Naive B cell (primary cell): ENCODE measurements at places on chromosomes 11 and 22. TPM values are rescaled to one million over a fixed set of nuclear protein-coding genes. Genes with fewer than 3 reads are reported as not detected.

DNA sequence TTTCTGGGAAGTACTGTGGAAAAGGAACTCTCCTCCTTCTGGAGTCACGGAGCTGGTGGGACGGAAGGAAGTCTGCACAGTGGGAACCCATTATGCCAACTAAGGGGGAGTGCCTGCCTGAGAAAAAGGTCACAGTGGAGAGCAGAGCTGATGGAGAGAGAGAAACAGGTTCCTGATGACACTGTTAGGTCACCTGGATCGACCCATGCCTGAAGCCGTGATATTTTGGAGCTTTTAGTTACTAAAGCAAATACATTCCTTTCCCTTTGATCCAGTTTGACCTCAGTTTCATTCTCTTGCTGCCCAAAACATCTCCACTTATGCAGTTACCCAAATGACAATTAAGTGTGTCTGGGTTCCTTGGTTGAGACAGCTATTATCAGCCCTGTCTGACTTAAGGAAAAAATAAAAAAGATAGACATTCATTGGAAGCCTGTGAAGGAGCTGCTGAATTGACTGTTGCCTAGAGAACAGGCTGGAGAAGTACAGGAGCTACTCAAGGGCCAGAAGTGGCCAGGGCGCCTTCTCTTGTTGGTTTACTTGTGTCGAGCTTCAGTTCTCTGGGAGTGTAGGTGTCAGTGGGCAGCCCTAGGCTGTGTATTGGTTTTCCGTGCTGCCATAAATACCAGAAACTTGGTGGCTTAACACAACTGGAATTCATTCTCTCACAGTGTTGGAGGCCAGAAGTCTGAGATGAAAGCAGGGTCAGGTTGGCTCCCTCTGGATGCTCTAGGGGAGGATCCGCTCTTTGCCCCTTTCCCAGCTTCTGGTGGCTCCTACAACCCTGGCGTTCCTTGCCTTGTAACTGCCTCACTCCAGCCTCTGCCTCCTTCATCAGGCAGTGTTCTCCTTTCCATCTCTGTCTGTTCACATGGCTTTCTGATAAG, 13.6 kb downstream of the MRGPRD start:
- DNase-seq, result no peak

DNA sequence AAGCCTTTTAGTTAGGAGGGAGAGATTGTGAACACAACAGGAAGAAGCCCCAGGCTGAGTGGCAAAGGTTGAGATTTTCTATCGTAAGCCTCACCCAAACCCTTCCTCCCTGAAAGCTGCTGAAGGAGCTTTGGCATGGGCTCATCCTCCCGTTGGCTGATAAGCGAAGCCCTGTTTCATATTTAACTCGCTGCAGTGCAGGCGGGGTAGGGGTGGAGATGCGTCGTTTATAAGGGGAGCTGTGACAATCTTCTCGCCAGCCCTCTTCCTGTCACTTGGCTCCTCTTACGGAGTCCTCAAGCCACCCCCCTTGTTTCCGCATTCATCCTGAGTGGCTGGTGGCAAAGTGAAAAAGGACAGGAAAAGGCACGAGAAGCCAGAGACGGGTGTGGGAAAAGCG, 137.0 kb downstream of the OR4C45 start:
- no peak for DNase-seq

GRCh38 chr11:1157645-1158591, at the start of gene MUC5AC:
Gene MUC5AC, plus strand, starts transcription at chr11:1157953. Its CDS starts 47 bp downstream, at chr11:1158000.
- no peak for DNase-seq

DNA sequence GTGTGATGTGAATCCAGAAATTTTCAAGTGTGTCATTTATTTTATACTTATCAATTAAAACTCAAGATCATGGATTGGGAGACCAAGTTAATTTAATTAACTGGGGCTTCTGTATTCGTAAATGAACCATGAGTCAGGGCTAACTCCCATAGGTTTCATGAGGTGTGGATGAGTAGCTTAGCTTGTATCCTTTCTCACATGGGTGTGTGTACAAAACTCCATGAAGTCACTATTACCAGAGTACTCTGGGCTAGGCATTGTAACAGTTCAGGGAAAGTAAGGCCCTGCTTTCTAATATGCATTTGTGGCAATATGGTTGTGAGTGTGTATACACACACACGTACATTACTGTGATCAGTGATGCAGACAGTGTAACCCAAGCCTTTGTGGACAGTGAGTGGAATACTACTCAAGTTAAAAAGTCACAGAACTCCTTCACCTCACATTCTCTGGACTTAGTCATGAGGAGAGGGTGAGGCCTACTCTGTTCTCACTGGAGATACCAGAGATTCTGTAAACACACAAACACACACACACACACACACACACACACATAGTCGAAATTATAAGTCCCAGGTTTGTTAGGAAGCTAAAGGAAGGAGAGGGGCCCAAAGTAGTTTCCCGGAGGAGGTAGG, 3.5 kb downstream of the CNTF start:
- DNase-seq, result no peak

GRCh38 chr11:843086-843734, 558 bp downstream of the TSPAN4 start:
- DNase-seq, result no peak

GRCh38 chr22:22591348-22592299, 32.6 kb upstream of the PRAME start:
- no peak for DNase-seq

- no peak for DNase-seq
Measured at GRCh38 chr22:40651057-40651456, 14.5 kb upstream of the MRTFA start.

The PTGDR2 gene
- not detected for polyA plus RNA-seq

The PTPN5 gene
- not detected for polyA plus RNA-seq

The GAL gene
- not detected for polyA plus RNA-seq

The MAML2 gene
- polyA plus RNA-seq, result 3.9 TPM
